ENCODE measurements at places on chromosomes 3 and 15.
A peak's percentile ranks its signal among the peaks of the same experiment; 100 is the strongest.

- no peak for DNase-seq
Measured at GRCh38 chr3:150764566-150764965, 1.6 kb upstream of the SIAH2 start.

DNA sequence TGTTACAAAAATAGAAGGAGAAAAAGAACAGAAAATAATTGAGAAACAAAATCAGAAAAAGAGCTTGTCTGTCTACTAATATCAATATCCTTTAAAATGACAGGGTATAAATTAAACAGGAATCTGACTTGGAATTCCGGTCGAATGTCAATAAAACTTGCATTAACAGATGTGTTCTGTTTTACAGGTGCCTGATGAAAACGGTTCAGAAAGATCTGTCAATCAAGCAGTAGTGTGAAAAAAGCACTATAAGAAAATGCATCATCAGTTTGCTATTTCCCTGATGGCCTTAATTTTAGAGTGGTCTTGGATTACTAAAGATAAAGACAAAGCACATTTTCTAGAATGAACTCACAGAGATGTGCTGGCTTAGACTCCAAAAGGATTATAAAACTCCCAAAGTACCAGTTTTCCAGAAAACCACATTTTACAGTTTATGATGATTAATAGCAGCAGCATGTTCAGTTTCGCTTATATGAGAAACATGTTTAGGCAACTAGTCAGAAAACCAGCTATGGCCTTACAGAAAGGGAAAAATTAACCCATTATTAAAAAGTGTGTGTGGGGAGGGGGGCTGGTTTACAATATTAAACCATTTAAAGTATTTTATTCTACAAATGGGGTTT lies 8.2 kb upstream of the C3orf38 start:
- DNase-seq = no peak

DNA sequence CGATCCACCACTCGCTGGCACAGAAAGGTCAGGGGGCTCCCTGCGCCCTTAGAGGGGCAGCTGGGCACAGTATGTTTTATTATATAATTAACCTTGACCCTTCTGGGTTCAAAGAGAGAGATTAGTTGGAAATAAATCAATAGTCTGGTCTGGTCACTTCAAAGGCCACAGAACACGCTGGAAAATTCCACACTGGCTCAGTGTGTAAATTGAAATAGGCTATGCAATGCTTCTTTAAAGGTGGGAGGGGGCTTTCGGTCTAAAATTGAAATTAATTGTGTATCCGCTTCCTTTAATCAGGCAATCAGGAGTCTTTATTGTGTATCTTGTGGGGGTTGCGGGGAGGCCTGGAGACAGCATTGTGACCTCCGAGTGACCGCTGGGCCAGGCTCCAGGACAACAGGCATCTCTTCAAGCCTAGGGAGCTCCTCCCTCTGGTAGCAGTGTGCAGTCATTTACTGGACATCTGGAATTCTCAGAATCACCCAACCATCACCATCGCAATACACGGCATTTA lies 8.0 kb downstream of the RNU5B-1 start:
- no peak for DNase-seq

- DNase-seq = no peak
Measured at GRCh38 chr3:116841003-116841735, 131.6 kb downstream of the TUSC7 start.

GRCh38 chr3:55523471-55523870 lies 36.4 kb upstream of the WNT5A start:
- no peak for DNase-seq

DNA sequence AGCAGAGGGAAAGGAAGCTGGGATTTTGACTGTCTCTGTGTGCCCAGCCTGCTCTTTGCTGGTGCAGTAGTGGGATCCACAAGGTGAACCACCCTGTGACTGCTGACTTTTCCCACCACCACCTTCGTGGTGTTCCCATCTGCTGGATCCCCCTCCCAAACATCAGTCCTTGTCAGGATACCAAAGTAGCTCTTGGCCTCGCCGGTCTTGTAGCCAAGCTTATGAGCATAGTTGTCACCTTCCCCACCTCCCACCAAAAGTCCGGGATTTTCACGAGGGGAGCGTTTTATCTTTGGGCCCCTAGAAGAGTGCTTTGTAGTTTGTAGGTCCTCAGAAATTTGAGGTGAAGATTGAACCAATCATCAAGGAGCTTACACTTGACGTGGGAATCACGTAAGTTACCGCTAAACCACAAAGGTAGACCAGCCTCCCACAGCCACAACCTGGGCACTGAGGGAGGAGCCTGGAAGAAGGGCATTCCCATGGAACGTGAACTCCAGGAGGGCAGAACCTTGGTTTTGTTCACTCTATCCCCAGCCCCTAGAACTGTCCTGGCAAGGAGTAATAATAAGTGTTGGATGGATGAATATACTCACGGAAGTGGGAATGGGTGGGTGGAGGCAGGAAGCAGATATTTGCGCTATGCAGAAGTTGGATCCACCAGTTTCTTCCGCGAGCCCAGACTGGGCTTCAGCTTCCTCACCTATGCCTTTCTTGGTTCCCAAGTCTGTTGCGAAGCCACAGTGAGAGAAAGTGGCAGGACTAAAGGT lies 814 bp upstream of the TEX264 start:
- peak; percentile 32 for DNase-seq

- no peak for DNase-seq
Measured at GRCh38 chr3:64379221-64379620, 154.0 kb upstream of the PRICKLE2 start.

DNA sequence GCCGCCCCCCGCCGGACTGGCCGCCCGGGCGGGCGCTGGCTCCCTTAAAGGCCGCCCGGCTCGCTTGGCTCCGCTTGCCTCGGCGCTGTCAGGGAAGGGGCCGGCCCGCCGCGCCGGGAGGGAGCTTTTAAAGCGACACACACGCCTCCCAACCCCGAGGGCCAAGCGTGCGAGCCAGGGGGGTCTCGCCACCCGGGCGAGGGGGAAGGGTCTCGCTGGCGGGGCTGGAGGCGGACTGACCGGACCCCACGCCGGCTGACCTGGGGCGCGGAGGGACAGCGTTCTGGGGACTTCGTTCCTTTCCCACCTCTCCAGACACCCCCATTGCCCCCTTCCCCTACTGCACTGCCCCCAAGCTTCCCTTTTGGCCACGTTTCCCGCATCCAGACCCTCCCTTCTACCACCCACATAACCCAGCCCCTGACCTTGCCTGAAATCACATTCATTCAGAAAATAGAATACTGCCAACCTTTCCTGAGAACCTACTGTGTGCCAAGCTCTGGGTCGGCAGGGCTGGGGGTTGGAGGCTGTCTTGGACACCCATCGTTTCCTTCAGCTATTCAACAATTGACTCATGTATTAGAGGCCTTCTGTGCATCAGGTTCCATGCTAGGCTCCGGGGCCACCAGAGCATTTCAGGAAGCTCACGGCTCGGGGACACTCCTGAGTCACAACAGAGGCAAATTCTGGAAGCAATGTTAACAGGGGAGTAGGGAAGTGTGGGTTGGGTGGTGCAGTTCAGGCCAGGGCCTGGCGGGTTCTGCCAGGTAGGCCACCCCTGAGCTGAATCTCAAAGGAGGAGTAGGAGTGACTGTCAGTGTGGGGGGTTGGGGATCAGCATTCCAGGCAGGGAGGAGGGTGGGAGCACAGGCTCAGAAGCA lies at the start of gene INSYN1:
INSYN1 (minus strand) TSS at position 102 of the 881 bp plus-strand sequence. CDS start 2,221 bp downstream, outside the sequence.
- no peak for DNase-seq
